ENCODE measurements at places on chromosomes 7 and 10.
A peak's percentile ranks its signal among the peaks of the same experiment; 100 is the strongest.

- DNase-seq, result no peak
Measured at GRCh38 chr7:26549281-26549944, 257.8 kb downstream of the SNX10 start.

GRCh38 chr10:22335173-22335933 is 9.9 kb upstream of the SPAG6 start:
- peak; percentile 37 for DNase-seq

DNA sequence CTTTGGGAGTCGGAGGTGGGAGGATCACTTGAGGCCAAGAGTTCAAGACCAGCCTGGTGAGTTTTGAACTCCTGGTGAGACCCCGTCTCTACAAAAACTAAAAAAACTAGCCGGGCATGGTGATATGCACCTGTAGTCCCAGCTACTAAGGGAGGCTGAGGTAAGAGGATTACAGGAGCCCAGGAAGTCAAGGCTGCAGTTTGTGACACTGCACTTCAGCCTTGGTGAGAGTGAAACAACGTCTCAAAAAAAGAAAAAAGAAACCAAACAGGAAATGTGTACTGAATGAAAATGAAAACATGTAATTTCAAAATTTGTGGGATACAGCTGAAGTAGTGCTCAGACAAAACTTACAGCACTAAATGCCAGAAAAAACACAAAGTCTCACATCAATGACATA is 7.6 kb downstream of the ARHGAP12 start:
- no peak for DNase-seq

- DNase-seq, result no peak
Measured at GRCh38 chr7:146528581-146528980, 412.0 kb downstream of the CNTNAP2 start.

DNA sequence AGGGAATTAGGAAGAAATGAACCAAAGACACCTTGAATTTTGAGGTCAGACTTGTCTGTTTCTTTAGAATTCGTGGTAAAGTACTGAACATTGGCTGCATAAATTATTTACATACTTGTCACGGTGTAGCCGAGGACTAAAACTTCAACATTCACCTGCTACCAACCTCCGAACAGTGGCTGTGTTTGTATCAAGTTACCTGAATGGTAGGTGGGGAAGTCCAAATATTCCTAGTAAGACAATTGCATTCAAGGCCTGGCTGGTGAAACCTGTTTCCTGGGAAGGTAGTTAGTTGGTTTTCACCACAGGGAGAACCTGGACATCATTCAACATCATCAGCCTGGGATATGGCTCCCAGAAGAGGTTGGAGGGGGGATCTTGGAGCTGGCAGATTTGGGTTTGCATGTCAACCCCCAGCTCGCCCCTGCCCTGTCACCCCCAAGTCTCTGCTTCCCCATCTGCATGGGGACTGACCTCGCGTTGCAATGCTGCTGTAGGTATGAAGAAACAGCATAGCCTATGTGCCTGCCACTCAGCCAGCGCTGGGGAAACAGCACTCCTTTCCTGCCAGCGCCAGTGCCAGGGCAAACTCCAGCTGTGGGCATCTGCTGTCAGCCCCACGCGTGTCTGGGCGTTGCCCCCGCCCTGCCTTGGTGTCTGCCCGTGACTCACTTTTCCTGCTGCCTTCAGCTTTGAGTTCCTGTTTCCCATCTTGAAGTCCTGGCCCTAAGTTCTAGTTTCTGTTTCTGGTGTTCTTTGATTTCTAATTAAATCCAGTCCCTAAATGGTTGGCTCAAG is 12.7 kb upstream of the LARP4B start:
- DNase-seq, result peak; percentile 27

Measured in head of caudate nucleus (tissue), 42 donors.